Epithelial cell of umbilical artery (primary cell): ENCODE measurements at places on chromosomes 5 and 9. TPM values are rescaled to one million over a fixed set of nuclear protein-coding genes. Genes with fewer than 3 reads are reported as not detected.

TRUB2 gene
- total RNA-seq = 15.3 and 21.4 TPM in 2 replicates

KCNV2 gene
- not detected in 2 replicates for total RNA-seq

IRGM gene
- total RNA-seq = not detected in 2 replicates

SPATA31C1 gene
- not detected in 2 replicates for total RNA-seq

RIGI gene
- total RNA-seq = 20.1 and 128 TPM in 2 replicates

TXNDC8 gene
- not detected in 2 replicates for total RNA-seq

PRKAA1 gene
- 90.0 and 111 TPM in 2 replicates for total RNA-seq

QRFP gene
- total RNA-seq = not detected in 2 replicates

PLEKHG4B gene
- not detected in 2 replicates for total RNA-seq

FOXI1 gene
- not detected in 2 replicates for total RNA-seq

SPINK13 gene
- not detected in 2 replicates for total RNA-seq

ZFP37 gene
- total RNA-seq = 0.97 and 2.0 TPM in 2 replicates

PRRX2 gene
- total RNA-seq = under 0.01 TPM in 1 of 2 replicates, not detected in the other

TEK gene
- total RNA-seq = 88.0 and 110 TPM in 2 replicates

GALNT12 gene
- 0.65 and 0.91 TPM in 2 replicates for total RNA-seq

IFNK gene
- not detected in 2 replicates for total RNA-seq

PKD2L2 gene
- not detected in 2 replicates for total RNA-seq

TCF7 gene
- 0.15 and 0.65 TPM in 2 replicates for total RNA-seq

CDH9 gene
- not detected in 2 replicates for total RNA-seq

NRARP gene
- total RNA-seq = 25.1 and 46.1 TPM in 2 replicates

ISL1 gene
- 0.76 TPM in 1 of 2 replicates, not detected in the other for total RNA-seq

PRDM9 gene
- total RNA-seq = not detected in 2 replicates

OBP2B gene
- total RNA-seq = not detected in 2 replicates

TPPP gene
- total RNA-seq = under 0.01 and 0.15 TPM in 2 replicates
